ENCODE measurements at places on chromosomes 12 and 14. TPM values are rescaled to one million over a fixed set of nuclear protein-coding genes. Genes with fewer than 3 reads are reported as not detected.

Gene PZP
- total RNA-seq = not detected

Gene NRXN3
- total RNA-seq = not detected

- no peak for DNase-seq
Measured at GRCh38 chr12:22828066-22828465, 203.1 kb downstream of the ETNK1 start.

Gene RDH12
- total RNA-seq = 0.27 TPM

DNA sequence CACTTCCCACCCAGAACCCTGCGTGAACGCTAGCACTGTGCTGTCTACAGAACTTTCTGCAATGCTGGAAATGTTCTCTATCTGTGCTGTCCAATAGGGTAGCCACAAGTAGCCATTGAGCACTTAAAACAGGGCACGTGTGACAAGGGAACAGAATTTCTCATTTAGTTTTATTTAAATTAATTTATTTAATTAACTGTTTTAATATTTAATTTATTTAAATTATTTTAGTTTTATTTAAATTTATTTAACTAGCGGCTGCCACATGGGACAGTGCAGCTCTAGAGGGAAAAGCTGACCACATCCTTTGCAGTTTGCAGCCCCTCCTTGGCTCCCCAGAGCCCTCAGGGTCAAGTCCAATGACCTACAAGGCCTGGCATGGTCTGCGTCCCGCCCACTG lies 35.0 kb upstream of the CORO1C start:
- no peak for DNase-seq

DNA sequence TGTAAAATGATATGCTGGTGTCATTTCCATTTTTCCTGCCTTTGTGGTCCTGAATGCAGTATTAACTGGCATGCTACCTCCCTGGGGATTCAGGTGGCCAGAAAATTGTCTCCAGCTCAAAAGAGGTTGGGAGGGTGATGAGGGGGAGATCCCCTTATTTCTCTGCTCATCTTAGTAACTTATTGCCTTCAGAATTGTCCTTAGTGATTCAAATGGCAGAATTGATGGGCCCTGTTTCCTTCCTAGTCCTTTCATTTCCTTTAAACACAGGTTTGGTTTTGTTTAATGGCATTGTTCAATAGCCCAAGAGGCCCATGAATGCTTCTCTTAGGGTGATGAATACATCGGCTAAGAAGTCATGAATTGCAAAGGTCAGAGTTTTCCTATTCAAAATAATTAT lies 207.0 kb downstream of the SLC41A2 start:
- DNase-seq = no peak

Gene DAAM1
- total RNA-seq = 10.7 TPM

- no peak for DNase-seq
Measured at GRCh38 chr14:65959563-65960024, 526.6 kb upstream of the CCDC196 start.

DNA sequence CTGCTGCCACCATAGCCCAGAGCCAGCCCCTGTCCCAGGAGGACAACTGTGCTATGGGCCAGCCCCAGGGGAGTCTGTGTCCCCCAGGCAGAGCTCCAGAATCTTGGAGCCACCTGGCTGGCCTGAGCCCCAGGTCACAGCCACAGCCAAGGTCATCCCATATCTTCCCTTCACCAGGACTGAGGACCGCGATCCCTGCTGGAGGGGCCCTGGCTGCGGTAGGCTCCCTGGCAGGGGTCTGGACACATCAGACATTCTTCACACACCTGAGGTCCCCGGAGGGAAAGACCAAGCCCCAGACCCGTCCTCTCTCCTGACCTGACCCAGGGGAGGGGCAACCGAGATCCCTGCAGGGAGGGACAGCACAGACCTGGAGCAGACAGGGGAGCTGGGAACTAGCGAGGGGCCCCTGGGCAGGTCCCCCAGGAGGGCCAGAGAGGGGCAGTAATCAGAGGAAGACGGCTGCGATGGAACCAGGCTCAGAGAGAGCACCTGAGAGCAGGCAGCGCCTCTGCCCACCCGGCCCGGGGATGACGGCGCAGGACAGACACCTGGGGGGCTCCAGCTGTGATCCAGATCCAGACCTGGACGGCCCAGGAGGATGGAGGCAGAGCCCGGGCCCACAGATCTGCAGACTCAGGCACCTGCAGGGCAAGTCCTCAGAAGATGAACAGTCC lies 103.2 kb upstream of the EIF5 start:
- DNase-seq = no peak

Measured in HCT116 (cell line).